ENCODE measurements at places on chromosomes 6 and 20.
A peak's percentile ranks its signal among the peaks of the same experiment; 100 is the strongest.

GRCh38 chr6:74756923-74757322, 448.9 kb downstream of the COL12A1 start:
- DNase-seq, result no peak

- DNase-seq, result no peak
Measured at GRCh38 chr6:14277405-14277930, 159.9 kb downstream of the CD83 start.

DNA sequence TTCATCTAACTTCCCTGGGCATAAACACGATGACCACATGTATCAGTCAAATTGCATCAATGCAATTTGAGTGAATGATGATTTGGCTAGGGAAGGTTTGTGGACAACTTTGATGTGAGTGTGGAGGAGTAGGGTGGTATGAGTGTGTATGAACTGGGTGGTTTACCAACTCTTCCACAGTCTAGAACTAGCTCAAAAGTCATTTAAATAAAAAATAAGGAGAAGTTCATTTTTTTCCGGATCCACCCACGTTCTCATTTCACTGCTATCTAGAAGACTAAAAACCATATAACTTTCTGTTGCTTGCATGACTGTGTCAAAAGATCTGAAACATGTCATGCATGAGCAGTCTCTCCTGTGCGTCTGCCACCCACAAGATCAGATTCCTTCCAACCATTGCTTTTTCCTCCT, 23.6 kb downstream of the SLC35D3 start:
- no peak for DNase-seq

- no peak for DNase-seq
Measured at GRCh38 chr20:44911264-44911921, 1.5 kb downstream of the PABPC1L start.

DNA sequence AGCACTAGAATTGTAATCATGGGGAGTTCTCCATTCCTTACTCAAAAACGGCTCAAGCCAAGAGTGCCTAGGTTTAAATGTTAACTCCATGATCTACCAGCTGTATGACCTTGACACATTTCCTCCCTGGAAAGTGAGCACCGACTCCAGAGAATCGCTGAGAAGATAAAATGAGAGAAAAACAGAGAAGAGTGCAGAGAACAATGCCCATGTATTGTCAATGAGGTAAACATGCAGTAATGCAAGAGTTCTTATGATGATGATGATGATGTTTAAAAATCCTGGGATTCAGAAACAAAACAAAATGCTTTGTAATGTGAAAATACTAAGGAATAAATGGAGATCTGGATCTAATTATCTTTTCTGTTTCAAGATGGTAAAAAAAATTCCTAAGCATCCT, 64.8 kb upstream of the BEND6 start:
- DNase-seq, result no peak

GRCh38 chr6:158751921-158752320, 67.2 kb downstream of the EZR start:
- no peak for DNase-seq

DNA sequence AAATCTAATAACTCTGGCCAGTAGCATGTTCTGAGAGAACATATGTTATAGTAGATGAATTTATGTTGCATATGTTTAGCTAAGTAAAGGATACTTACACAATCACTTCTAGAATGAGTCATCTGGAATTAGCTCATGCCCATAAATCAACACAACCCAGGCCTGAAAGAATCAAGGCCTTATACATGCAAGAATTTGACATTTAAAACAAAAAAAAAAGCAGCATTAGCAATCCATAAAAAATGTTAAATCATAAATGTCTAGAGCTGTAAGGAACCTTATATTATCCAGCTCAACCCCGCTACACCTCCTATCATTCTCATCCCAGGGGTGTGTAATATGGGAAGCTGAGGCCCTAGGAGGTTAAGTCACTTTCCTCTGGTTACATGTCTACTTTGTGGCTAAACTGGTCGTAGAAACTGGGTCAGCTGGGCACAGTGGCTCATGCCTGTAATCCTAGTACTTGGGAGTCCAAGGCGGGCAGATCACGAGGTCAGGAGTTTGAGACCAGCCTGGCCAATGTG, 105.2 kb upstream of the CARMIL1 start:
- no peak for DNase-seq

DNA sequence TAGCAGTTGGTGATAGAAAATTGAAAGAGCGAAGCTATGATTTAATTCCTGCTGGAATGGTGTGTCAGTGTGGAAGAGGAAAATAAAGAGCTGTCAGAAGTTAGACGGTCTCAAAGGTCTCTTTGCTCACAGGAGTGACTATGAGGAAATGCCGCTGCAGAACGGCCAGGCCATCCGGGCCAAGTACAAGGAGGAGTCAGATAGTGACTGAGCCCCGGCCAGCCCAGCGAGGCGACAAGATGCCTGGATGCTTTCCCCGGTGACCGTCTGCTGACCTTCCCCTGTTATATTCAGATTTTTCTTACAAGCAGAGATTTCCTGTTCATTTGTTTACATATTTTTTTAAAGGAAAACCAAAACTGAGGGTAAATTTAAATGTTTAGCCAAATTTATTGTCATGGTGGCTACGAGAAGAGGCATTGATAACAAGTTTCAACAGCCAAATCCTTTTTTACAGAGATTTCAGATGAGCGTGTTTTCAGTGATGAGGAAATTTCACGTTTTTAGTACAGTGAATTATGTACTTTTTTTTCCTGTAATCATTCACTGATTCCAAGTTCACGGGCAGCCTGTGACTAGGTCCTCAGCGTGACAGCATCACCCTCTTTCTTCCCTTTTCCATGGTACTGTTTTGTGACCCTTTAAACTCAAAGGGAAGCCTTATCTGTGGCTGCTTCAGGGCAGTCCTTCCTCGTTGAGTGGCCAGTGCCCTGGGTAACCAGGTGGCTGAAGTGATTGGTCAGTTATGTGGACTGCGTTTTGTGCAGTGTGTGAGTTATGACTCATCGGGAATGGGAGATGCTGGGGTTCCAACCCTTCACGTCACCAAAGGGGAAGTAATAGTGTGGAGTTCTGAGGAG, 12.6 kb downstream of the DYNLT1 start:
- DNase-seq, result no peak

DNA sequence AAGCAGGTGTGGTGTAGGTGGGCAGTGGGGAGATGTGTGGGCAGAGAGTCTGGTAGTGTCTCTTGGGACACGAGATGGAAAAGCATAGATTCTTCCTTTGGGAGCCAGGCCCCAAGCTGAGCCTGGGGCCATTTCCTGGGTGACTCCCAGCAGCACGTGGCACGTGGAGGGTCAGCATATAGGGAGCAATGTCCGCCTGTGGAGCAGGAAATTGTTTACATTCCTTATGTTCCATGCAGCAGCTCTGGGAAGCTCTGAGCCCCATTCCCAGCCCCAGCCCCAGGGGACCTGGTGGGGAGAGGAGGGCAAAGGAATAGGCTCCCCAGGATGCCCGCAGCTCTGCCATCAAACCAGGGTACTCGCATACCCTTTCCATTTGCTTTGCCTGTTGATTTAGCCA, 57.6 kb downstream of the DAAM2 start:
- DNase-seq, result no peak

- no peak for DNase-seq
Measured at GRCh38 chr6:50978380-50979170, 159.9 kb downstream of the TFAP2B start.

- no peak for DNase-seq
Measured at GRCh38 chr6:30144811-30145210, 8.9 kb downstream of the TRIM40 start.

- no peak for DNase-seq
Measured at GRCh38 chr6:67031451-67031850, 1324.4 kb upstream of the EYS start.

- no peak for DNase-seq
Measured at GRCh38 chr6:28985462-28986164, 19.5 kb downstream of the ZNF311 start.

GRCh38 chr6:22288721-22289120, 8.1 kb downstream of the PRL start:
- DNase-seq, result no peak

DNA sequence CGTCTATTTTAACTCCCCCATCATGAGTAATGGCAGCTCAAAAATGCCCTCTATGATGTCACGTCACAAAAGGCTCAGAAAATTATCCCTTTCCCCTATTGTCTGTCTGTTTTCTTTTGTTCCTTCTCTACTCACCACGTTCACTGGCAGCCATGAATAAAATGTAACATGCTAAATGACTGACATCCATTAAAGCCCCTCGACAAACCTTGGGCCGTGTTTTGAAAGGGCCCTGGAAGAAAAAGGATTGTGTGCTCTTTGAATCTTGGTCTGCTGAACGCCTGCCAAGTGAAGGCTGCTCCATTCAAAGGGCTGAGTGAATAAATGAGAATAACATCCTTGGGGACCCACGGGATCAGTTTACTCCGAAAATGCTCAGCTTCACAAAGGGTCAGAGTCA, 118.7 kb downstream of the RPS12 start:
- no peak for DNase-seq

- DNase-seq, result peak; percentile 49
Measured at GRCh38 chr6:42390228-42390934, 61.3 kb downstream of the TRERF1 start.

DNA sequence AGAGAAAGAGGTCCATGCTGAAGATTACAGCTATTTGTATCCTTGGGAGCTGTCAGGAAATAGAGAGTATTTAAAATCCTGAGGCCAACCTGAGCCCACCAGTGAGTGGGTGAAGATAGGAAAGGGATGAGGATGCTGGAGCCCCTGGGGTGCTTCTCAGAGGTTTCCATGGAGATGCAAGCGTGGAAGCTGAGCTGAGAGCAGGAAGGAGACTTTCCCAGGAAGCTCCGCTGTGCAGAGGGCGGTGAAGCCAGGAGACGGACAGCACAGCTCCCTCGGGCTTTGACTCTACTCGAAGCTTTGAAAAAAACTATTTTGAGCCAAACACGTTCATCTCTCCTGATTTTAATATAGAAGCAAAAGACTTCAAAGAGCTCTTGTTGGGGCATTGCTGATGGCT, 222.1 kb downstream of the SMOC2 start:
- no peak for DNase-seq

DNA sequence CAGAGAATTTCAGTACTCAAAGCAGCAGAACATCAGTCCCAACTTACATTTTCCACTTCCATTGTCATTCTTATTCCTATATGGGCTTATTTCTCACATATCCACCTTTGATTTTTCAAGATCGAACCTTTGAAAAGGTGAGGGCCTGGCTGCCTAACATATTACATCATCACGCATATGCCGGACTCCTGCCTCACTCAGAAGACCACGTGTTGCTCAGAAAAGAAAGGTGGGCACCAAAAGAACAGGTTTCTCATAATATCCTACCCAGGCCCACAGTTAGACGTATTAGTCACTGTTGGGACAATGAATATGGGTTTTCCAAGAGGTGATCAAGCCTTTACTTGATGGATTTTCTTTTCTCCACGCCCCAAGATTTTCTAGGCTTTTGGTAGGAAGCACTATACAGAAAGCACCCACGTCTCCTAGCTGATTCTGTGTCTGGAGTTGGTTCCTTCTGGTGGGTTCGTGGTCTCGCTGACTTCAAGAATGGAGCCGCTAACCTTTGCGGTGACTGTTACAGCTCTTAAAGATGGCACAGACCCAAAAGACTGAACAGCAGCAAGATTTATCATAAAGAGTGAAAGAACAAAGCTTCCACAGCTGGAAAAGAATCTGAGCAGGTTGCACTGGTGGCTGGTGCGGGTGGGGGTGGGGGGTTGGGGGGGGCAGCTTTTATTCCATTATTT, 168.9 kb downstream of the ATXN1 start:
- no peak for DNase-seq

GRCh38 chr20:33400812-33401183, 521 bp downstream of the CDK5RAP1 start:
- DNase-seq, result no peak

GRCh38 chr6:139881236-139881635, 506.8 kb upstream of the CITED2 start:
- no peak for DNase-seq
